Left forelimb (tissue), 1 donor: ENCODE measurements at places on chromosomes 13 and 19.

GRCh38 chr19:19602136-19602712, 16.3 kb downstream of the PBX4 start:
- DNase-seq: no peak

DNA sequence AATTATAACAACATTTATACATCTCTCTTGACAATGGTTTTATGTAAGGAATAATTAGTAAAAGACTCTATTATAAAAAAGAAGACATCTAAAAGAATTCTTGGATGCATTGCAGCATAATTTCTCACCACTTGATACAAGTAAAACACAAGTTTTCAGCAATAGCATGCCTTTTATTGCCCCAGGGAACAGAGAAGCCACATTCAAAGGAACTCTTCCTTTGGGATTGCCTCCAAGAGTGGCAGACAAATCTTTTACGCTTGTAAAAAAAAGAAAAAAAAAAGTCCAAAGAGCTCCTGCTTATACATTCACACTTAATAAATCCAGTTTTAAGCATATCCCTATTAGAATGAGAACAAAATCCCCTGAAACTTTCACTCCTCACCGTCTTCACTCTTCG, 2357.8 kb upstream of the PCDH20 start:
- DNase-seq: no peak

GRCh38 chr13:113238536-113238935, 29.1 kb downstream of the CUL4A start:
- DNase-seq: no peak

- no peak for DNase-seq
Measured at GRCh38 chr13:100069278-100069677, 19.6 kb upstream of the PCCA start.

DNA sequence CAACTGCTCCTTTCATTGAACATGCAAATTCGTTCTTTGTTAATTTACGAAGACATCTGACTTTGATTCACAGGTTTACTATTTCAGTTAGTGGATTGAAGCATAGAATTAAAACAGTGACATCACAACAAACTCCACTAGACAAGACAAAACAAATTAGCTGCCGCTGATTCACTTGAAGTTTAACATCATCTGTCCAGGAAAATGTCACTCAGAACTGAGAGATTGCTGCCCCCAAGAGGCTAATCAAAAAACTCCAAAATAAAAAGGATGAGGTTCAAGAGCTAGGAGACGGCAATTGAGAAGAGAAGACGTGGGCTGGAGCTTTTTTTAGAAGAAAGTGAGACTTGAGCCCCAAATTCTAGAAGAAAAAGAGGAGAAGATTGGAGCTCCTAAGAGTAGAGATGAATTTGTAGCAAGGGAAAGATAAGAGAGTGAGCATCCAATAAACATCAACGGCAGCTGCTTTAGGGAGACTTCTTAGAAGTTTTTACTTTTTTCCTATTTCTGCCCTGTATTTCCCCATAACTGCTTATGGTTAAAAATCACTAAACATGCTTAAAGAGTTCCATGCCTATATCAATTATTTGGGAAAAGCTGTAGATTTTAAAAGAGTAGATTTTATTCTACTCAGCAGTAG, 40.8 kb upstream of the TPP2 start:
- DNase-seq: no peak
